Trophoblast cell (in vitro differentiated cells and primary cell): ENCODE measurements at places on chromosomes 2 and 18.
A peak's percentile ranks its signal among the peaks of the same experiment; 100 is the strongest.

DNA sequence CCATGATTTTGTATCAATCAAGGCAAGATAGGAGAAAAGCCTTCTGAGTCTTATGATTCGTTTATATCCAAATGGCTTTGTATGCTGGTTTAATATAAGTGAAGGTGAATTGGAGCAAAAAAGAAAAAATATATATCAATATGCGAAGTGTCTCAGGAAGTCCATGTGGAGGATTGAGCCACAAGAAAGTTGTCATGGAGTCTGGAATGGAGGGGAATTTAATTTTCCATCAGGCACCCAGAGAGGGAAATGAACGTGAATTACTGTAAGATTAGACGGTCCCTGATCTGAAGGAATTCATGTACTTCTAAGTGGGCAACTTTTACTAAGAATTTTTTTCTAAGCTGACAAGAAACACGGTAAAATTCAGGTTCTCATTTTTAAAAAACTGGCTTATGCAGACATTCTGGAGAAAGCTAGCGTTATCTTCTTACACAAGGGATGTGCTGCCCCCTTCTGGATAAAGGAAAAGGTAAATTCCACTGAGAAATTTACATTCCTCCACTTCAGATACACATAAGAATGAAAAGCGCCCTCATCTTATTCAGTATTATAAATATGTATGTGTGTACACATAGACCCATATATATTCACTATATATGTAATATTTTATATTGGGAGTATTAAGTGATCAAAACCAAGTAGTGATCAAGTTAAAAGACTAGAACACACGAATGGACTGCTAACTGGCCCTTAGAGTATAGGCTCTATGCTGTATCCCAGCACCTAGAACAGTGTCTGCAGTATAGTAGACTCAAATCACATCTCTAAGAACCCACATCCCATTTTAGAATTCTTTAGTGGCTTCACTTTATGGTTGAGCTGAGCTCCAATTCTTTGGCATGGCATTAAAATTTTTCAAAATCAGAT is 289.0 kb upstream of the TFPI start:
- peak; percentile 92 for DNase-seq
- no peaks in the 10 kb centered on the region for H3K4me1 ChIP-seq
- H3K27ac ChIP-seq = no peak overlapping the region
- H3K27me3 ChIP-seq = no peaks in the 10 kb centered on the region
- no peaks in the 10 kb centered on the region for H3K36me3 ChIP-seq

GRCh38 chr2:159449504-159450124 is 163.1 kb upstream of the WDSUB1 start:
- no peak overlapping the region for H3K4me3 ChIP-seq
- H3K27ac ChIP-seq = no peak overlapping the region
- DNase-seq = no peak
- no peaks in the 10 kb centered on the region for H3K4me1 ChIP-seq
- H3K27me3 ChIP-seq = no peaks in the 10 kb centered on the region

- no peaks in the 10 kb centered on the region for H3K27me3 ChIP-seq
- no peak overlapping the region for H3K4me3 ChIP-seq
- H3K36me3 ChIP-seq = no peaks in the 10 kb centered on the region
- no peak overlapping the region for H3K27ac ChIP-seq
- DNase-seq = no peak
Measured at GRCh38 chr2:25281522-25281921, 60.2 kb downstream of the DNMT3A start.

DNA sequence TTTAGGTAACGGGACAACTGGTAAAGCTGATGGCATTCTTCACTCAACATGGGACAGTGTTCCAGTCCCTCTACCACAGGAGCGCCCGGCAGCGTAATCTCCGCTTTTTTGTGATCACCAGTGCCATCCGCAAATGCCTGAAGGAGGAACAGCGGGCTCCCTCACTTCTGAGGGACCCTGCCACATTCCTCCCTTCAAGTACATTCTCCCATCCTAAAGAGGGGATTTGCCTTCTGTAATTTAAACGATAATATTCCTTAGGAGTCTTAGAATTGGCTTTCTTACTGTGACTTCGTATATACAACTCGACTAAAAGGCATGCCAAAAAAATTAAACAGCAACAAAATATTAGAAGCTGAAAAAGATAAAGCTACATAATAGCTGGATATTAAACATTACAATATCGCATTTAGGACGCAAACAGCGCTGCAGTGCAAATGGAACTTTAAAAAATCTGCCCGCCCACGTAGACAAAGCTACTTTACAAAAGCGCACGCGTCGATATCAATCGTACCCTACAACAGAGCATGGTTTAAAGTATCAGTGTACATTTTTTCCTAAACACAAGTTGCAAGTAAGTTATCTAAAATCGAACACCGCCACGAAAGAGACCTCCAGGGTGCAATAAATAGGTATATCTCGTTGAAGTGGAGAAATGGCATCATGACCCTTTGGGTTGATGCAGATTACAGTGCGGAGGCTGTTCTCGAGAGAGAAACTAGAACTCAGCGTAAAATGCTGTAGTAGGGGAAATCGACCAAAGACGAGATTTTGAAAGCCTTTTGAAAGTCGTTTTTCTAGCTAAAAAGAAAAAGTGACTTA is 2.3 kb upstream of the VSNL1 start:
- peak overlapping the region; percentile 76 for H3K4me3 ChIP-seq
- H3K4me1 ChIP-seq = peaks cover 9% of the 10 kb centered on the region
- no peaks in the 10 kb centered on the region for H3K36me3 ChIP-seq
- H3K27ac ChIP-seq = no peak overlapping the region

DNA sequence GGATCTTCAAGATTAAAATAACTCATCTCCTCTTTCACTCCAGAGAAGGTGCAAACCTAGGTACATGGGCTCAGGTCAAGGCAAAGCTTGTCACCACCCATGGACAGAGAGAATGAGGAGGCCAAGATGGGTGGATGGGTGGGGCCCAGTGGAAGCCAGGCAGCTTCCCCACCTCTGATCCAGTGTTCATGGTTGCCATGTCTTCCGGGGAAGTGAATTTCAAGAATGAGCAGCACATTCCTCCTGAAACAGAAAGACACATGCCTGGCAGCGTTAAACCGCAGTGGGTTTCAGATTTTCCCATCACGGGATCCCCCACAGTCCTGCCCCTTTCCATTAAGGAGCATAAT is 301.7 kb downstream of the EIPR1 start:
- no peak for DNase-seq
- H3K27ac ChIP-seq = no peak overlapping the region
- H3K36me3 ChIP-seq = no peaks in the 10 kb centered on the region
- H3K4me1 ChIP-seq = no peaks in the 10 kb centered on the region
- no peak overlapping the region for H3K4me3 ChIP-seq
- no peaks in the 10 kb centered on the region for H3K27me3 ChIP-seq
